ENCODE measurements at places on chromosomes 2 and 18. TPM values are rescaled to one million over a fixed set of nuclear protein-coding genes. Genes with fewer than 3 reads are reported as not detected.

- peaks cover 38% of the 10 kb centered on the region for H3K4me1 ChIP-seq
- no peaks in the 10 kb centered on the region for H3K36me3 ChIP-seq
- peak overlapping the region; percentile 72 for H3K27ac ChIP-seq
- no peak overlapping the region for H3K4me3 ChIP-seq
- H3K27me3 ChIP-seq = no peaks in the 10 kb centered on the region
Observed at GRCh38 chr18:69981948-69982347, 34.3 kb upstream of the CD226 start.

- H3K27me3 ChIP-seq = no peaks in the 10 kb centered on the region
- H3K36me3 ChIP-seq = no peaks in the 10 kb centered on the region
- DNase-seq = no peak
- H3K4me1 ChIP-seq = no peaks in the 10 kb centered on the region
Observed at GRCh38 chr2:37191253-37191652, 2.8 kb upstream of the SULT6B1 start.

DNA sequence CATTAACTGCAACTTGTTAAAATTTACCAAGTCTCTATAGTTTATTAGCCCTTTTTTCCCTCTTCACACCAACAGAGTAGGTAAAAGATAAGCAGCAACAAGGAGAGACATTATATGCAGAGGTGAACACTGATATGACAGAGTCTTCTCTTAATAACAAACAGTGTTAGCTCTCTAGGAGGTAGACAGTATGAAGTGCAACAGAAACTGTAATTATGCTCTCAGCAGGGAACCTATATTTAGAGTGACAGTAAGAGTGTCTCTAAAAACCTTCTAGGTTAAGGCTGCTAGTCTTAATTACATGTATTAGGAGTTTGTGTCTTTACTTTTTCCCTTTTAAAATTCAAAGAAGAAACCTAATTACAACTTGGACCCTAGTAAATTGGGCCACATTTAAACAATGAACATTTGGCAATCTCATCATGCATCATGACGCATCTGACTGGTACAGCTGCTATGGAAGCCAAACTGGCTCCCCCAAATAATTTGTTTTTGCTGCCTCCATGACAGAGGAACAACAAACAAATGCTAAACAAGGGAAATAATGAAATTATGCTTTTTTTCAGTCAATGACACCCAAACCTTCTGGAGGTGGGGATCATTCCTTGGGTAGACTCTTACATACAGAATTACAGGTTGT, 69.9 kb upstream of the MMADHC start:
- H3K4me1 ChIP-seq = no peaks in the 10 kb centered on the region
- no peaks in the 10 kb centered on the region for H3K36me3 ChIP-seq
- H3K27me3 ChIP-seq = no peaks in the 10 kb centered on the region
- H3K4me3 ChIP-seq = no peak overlapping the region

The CRACDL gene
- total RNA-seq = 0.72 TPM

DNA sequence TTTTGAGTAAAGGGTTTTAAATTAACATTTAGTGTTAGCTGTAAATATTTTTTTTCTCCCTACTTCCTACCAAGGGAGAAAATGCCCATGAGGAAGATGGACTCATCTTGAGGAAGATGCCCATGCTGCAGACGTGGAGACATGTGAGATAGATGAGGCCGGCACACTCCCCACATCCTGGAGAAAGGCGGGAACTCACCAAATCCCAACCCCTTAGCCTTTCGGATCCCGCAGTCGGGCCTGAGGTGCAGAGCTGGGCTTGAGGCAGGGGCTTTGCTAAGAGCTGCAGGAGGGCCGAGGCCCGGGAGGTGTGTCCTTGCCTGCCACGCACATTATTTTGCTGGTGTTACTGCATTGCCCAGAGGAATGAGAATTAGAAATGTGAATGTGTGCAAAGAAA, 137.9 kb downstream of the NAPG start:
- no peaks in the 10 kb centered on the region for H3K36me3 ChIP-seq
- peaks cover 10% of the 10 kb centered on the region for H3K4me1 ChIP-seq
- H3K4me3 ChIP-seq = no peak overlapping the region
- H3K27ac ChIP-seq = no peak overlapping the region

The DAPL1 gene
- not detected for total RNA-seq

DNA sequence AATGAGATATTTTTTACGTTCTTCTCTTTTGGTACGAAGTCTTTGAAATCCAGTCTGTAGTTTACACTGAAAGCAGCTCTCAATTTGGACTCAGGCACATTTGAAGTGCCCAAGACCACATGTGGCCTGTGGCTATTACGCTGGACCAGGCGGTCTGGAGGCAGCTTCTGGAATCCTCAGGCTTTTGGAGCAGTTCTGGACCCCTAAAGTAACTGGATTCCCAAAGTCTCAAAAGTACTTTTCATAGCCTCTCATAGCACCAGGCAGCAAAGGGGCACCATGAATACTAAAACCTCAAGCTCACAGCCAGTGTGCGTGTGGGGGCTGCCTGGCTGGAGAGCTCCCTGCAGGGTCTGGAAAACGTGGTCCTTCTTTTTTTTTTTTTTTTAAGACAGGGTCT, 119.0 kb downstream of the SMAD7 start:
- no peaks in the 10 kb centered on the region for H3K36me3 ChIP-seq
- no peak for DNase-seq
- peaks cover 41% of the 10 kb centered on the region for H3K4me1 ChIP-seq

DNA sequence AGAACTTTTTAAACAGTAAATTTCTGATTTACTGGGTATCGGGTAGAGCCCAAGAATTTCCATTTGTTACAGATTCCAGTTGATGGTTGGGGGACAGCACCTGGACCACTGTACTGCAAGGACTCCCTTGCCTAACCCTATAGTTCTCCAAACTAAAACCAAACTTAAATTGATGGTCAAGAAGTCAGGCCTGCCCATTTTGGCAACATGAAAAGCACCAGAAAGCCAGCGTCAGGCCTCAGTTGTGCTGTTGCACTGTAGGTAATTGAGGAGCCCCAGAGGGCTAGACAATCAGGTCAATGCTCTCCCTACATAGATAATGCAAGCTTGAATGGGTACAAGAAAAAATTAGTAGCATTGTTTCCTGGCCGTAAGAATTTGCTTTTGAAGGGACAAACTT, 40.5 kb downstream of the NOP58 start:
- no peak overlapping the region for H3K27ac ChIP-seq
- H3K36me3 ChIP-seq = peaks cover 39% of the 10 kb centered on the region

The NPPC gene
- total RNA-seq = not detected

DNA sequence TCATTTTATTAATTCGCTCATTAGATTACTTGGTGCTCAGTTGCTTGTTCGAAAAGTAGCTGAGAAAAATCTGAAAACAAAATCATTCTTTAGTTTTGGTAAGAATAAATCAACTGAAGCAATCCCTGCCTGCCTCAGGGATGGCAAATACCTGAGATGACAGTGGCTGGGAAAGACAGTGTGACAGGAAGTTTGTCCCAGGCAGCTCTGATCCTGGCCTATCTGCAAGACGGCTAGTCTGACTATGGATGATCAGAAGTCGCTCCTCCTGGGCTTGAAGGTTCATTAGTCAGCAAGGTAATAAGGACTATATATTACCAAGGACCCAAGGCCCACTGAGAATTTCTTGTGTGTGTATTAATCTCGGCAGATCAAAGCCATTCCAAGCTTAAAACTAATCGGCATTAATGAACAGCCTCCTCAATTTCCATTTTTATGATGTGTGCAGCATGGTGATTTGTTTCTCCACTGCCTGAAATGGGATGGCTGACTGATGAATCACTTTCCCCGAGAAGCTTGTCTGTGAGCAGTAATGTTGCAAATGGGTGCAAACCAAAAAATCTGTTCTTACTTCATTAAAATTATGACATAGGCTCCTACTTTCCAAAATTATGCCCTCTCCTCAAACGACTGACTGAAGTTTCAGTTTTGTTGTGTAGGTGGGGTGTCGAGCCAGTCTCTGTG, 199.9 kb downstream of the ACTR3 start:
- H3K27me3 ChIP-seq = no peaks in the 10 kb centered on the region
- no peak for DNase-seq
- no peaks in the 10 kb centered on the region for H3K36me3 ChIP-seq

The GREB1 gene
- 0.69 TPM for total RNA-seq

- H3K4me3 ChIP-seq = no peak overlapping the region
- H3K36me3 ChIP-seq = no peaks in the 10 kb centered on the region
- H3K27ac ChIP-seq = no peak overlapping the region
- H3K4me1 ChIP-seq = no peaks in the 10 kb centered on the region
Observed at GRCh38 chr2:149307014-149307413, 23.4 kb upstream of the LYPD6 start.

The ITGA6 gene
- total RNA-seq = 0.51 TPM

DNA sequence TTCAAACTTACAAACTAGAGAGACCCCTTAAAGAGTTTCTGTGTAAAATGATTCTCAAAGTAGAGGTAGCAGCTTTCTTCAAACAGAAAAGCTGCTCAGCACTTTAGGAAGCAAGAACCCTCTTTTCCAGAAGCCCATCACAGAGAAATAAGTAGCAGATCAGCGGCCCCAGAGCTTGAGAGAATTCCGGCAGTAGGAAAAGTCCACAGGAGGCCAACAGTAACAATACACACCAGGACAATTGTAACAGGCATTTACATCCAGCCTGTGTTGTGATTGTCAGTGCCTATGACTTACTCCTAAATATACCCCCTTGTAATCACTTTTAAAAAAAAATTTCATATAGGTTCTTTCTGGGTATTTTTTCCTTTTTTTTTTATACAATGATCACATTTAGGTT, 161.4 kb upstream of the ACVR2A start:
- no peaks in the 10 kb centered on the region for H3K36me3 ChIP-seq
- H3K27ac ChIP-seq = no peak overlapping the region
- H3K4me3 ChIP-seq = no peak overlapping the region
- H3K27me3 ChIP-seq = no peaks in the 10 kb centered on the region
- no peaks in the 10 kb centered on the region for H3K4me1 ChIP-seq

The DNER gene
- total RNA-seq = not detected

DNA sequence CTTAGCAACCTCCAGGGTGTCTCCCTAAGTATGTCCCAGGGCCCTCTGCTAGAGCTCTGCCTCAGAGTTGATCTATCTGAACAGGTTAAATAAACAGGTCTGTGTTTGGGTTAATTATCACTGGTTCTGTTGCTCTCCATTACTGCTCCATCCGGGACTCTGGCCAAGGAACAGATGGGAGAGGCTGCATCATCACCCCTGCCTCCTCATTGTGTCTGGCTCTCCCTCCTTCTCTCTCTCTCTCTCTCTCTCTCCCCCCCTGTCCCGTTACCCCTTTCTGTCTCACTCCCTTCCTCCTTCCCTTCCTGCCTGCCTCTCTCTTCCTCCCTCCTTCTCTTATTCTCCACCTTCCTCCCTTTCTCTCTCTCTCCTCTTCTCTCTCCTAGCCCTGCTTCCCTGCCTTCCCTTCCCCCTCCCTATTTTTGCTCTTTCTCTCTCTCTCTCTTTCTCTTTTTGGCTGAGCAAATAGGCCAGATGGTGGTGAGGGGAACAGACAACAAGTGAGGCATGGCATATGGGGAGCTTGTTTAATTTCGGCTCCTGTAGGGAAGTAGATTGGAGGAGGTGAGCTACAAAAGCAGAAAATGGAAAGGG, 62.1 kb downstream of the SETBP1 start:
- peak overlapping the region; percentile 20 for H3K27ac ChIP-seq
- H3K36me3 ChIP-seq = 0 out of 2 replicates have a peak, but pooled peaks cover 4% of the 10 kb centered on the region
- H3K27me3 ChIP-seq = no peaks in the 10 kb centered on the region
- peaks cover 22% of the 10 kb centered on the region for H3K4me1 ChIP-seq
- DNase-seq = no peak

- H3K27ac ChIP-seq = no peak overlapping the region
- no peak overlapping the region for H3K4me3 ChIP-seq
- H3K27me3 ChIP-seq = no peaks in the 10 kb centered on the region
Observed at GRCh38 chr2:2756886-2757285, 425.8 kb upstream of the MYT1L start.

- DNase-seq = peak; percentile 15
- H3K27me3 ChIP-seq = peaks cover 10% of the 10 kb centered on the region
- H3K4me1 ChIP-seq = peaks cover 13% of the 10 kb centered on the region
- no peak overlapping the region for H3K27ac ChIP-seq
Observed at GRCh38 chr2:183035954-183036669, 2.1 kb downstream of the NCKAP1 start.
